GM13976 (cell line): ENCODE measurements at places on chromosomes 7 and 10.

DNA sequence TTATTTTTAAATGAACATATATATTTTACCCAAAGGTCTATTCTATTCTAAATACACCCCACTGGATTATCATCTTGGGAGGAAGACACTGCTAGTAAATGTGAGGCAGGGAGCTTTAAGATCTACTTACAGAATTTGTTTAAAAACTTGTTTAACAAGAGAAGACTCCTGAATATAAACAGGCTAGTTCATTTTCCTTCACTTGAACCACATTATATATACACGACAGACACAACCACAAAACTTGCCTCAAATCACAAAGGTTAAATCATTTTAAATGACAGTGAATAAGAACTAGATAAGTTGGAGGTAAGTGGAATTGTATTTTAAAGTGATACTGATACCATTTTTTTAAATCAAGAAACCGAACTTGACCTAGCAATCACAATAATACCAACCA, 109.2 kb downstream of the ATE1 start:
- no peak for DNase-seq

DNA sequence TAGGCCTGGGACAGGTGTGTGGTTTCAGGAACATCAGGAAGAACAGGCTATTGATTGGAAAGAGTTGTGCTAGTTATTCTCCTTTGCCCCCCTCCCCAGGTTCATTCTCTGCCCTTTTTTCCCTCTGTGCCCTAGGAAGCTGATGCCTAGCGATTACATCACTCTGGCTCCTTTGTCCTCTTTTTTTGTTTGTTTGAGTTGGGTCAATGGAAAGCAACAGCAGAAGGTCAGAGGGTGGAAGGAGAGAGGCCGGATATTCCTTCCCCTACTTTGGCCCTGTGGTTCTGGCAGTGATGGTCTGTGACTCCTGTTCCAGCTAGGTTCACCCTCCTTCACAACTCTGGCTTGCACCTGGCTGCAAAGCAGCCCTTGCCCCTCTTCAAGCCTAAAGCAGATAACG, 18.9 kb downstream of the LOXL4 start:
- no peak for DNase-seq

GRCh38 chr10:79274279-79275104, 72.8 kb upstream of the PPIF start:
- DNase-seq, result no peak

GRCh38 chr10:31034098-31034909, 2.6 kb upstream of the ZNF438 start:
- DNase-seq, result no peak

DNA sequence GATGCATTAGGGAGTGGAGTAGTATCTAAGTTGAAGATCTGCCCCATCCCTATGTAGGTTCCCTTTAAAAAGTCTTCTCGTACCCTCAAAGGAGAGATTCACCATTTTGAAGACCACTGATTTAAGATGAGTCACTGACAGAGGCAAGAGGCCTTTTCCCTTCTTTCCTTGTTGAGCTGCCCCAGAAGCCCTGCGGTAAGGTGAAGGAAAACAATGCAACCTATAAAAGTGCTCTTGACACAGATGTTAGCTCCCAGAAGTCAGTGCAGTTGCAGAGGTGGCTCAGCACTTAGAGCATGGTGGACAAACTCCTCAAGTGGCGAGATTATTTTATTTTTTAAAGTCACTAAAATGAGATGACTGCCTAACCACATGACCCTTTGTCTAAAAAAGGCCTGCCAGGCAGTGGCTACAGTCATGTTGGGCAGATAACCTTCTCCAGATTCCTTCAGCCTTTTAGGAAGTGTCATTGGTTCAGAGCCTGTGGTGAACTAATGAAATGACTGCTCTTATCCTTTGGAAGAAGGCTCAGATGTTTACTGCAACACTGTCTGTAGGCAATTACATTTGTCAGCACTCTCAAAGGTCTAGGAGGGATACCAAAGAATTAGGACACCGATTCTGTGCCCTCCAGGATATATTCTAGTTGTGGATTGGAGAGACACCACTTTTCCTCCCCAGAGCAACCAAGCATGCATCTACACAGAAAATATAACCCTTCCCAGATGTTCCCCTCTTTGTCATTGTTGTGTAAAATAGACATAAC, 88.7 kb downstream of the ARID5B start:
- DNase-seq, result no peak

GRCh38 chr7:107111196-107111595, 57.6 kb upstream of the HBP1 start:
- no peak for DNase-seq

DNA sequence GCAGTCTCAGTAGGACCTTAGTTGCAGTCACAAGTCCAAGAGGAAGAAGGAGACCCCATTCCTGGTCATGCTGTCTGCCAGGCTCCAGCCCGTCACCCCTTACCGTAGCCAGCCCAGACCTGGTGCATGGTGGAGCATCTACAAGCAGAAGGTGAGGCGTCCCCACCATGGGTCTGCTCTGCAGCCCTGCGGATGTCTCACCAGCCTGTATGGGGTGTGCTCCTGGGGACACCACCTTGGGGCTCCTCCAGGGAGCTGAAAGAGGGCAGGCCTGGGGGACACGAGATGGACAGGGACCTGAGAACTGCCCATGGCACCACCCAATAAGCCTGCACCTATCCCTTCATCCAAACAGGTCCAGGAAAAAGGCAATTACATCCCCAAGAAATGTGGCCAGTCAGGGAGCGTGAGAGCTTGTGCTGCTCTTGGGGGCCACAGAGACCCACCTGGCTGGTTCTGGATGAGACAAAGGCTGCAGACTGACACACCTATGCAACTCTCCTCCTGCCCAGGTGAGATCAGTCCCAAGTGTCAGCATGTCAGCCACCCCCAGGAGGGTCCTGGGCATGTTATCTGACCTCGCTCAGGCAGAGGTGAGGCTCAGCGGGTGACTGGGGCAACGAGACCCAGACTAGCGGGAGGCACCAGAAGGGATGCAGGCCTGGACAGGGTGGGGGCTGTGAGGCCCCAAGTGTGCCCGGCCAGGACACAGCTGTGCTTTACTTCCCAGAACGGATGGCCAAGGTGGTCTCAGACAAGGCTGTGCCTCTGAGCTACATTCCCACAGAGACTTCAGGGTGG, 84.5 kb upstream of the RET start:
- no peak for DNase-seq

DNA sequence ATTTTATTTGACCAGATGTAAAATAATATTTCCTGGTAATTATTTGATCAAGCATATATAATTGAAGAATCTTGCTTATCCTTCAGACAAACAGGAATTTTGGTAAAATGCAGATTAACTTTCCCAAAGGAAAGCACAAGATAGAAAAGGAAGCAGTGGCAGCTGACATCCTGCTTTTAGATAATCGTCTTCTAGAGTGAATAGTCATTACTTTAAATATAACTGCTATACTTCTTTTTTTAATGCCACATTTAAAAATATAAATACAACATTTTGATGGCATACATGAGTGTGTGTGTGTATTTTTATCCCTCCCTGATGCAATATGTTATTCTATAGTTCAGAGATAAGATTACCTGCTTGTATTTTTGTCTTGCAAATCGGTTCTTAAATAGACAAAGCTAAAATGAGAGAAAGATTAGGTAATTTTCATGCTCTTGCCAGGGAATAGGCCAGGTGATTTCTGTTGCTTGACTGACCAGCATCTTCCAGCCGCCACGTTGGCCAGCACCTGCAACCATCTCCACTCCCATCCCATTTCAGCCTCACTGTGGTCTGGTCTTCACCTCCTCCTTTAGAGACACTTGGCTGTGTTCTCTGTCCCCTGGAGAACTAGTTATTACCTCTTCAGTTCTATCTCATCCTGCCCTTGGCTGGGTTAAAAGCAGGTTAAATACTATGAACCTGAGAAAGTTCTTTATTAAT, 58.1 kb downstream of the MDFIC start:
- DNase-seq, result no peak
